Stimulated activated CD4-positive, alpha-beta T cell treated with anti-CD3 and anti-CD28 coated beads, Interleukin-12 subunit alpha, Interleukin-12 subunit beta, amount 100 ng/mL, for 24 hours (primary cell): ENCODE measurements at places on chromosomes 4 and X.

DNA sequence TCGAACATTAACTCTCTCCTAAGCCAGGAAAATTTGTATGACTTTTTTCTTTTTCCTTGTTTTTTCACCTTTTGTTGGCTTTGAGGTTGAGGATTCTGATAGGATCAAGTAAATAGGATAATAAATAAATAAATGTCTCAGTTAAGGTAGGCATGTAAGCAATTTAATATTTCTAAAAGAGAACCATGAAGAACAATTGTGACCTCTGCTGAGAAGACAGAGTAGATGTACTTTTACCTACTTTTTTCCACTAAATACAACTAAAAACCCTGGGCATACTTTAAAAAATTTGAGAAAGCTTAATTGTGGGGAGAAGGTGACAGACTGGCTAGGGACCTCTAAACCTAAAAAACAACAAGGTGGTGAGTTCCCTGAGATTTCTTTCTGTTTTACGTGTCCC, 31.6 kb upstream of the CLNK start:
- no peak for DNase-seq

DNA sequence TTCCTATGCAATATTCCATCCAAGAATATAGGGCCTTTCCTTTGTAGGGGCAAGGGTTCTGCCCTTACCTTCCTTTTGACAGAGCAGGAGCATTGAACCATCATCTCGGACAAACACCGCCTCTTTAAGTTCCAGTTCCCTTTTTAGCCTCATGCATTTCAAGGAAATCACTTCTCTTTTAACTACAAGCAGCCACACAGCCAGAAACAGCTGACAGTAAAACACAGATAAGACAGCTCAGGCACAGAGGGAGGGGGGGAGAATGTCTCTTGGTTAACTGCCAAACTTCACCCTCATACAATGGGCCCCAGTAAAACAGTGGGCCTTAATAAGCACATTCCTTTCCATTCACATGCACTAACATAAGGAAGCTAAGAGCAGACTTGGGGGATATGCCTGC, 648.3 kb downstream of the GABRG1 start:
- DNase-seq = no peak

DNA sequence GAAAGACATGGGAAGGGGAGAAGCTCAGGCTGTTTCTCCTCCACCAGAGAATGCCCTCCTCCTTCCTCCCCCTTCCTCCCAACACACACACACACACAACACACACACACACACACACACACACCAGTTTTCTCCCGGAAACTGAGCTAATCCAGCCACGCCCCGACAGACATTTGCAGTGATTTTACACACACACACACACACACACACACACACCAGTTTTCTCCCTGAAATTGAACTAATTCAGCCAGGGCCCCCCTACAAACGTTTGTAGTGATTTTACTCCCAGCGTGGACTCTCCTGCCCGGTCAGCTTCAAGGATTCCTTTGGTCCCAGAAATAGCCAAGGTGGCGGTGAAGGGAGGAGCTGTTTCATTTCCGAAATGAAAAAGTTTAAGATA, 32.9 kb upstream of the STX18 start:
- DNase-seq = no peak

GRCh38 chr4:47597696-47598095, 112.6 kb downstream of the ATP10D start:
- DNase-seq = no peak

GRCh38 chr4:91734682-91735081, 569.1 kb upstream of the GRID2 start:
- DNase-seq = no peak

GRCh38 chr4:26248647-26249046, 72.2 kb upstream of the RBPJ start:
- no peak for DNase-seq

- no peak for DNase-seq
Measured at GRCh38 chrX:136598631-136599030, 49.3 kb upstream of the CD40LG start.

DNA sequence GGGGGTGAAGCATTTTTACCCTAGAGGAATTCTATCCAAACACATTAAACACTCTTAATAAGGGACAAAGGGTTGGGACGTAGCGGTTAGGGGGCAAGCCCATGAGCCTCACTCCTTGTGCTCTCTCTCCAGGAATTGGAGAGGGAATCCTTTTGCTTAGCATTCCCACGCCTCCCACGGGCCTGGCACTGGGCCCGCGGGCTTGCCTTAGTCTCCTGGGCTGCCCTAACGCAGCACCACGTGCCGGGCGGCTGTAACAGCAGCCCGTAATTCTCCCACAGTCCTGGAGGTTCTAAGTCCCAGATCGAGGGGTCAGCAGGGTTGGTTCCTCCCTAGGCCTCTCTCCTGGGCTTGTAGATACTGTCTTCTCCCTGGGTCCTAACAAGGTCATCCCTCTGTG, 67.5 kb downstream of the TBL1X start:
- no peak for DNase-seq

DNA sequence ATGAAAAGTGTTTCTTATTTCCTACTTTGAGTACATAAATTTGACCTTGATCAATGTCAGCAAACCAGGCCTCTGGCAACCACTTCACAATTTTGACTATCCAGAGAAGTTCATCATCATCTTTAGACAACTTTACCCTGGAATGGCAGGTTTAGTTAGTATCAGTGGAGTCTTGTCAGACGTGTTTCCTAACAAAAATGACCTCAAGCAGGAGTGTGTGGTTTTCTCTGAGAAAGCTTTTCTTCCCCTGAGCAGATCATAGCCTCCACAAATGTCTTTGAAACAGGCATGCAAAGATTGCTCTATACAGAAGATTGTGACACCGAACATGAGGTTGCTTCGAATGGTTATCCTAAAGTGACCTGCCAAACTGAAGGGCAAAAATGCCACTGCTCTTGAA, 642.3 kb downstream of the RPA4 start:
- no peak for DNase-seq
